NCI-H187 (cell line): ENCODE measurements at places on chromosomes 16 and 17.

DNA sequence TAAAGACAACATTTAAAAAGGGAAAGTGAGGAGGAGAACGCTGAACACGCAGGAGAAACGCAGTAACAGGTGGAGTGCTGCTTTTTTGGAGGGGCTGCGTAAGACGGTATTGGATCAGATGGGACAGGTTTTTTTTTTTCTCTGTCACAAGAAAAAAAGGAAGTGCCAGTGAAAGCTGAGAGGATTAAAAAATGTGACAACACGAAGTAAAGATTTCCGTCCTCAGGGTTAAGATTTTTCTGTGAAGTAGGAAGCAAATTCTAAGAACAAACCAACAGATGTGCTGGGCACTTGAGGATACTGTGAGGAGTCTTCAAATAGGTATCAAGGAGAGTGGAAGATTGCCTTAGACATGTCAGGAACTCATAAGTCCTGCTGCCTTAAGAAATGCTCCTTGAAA lies 5.8 kb upstream of the ABCA9 start:
- no peak for DNase-seq

- DNase-seq = no peak
Observed at GRCh38 chr17:50514936-50515702, 6.9 kb downstream of the MYCBPAP start.

GRCh38 chr16:22318690-22319358 lies 21.6 kb downstream of the POLR3E start:
- no peak for DNase-seq

GRCh38 chr16:49544828-49545227 lies 171.2 kb downstream of the C16orf78 start:
- DNase-seq = no peak

GRCh38 chr17:70920416-70920815 lies 751.1 kb downstream of the KCNJ2 start:
- DNase-seq = no peak

GRCh38 chr16:67161595-67162058 lies 1.9 kb downstream of the FBXL8 start:
- no peak for DNase-seq

- DNase-seq = no peak
Observed at GRCh38 chr17:35664685-35665084, 66.8 kb upstream of the RASL10B start.

DNA sequence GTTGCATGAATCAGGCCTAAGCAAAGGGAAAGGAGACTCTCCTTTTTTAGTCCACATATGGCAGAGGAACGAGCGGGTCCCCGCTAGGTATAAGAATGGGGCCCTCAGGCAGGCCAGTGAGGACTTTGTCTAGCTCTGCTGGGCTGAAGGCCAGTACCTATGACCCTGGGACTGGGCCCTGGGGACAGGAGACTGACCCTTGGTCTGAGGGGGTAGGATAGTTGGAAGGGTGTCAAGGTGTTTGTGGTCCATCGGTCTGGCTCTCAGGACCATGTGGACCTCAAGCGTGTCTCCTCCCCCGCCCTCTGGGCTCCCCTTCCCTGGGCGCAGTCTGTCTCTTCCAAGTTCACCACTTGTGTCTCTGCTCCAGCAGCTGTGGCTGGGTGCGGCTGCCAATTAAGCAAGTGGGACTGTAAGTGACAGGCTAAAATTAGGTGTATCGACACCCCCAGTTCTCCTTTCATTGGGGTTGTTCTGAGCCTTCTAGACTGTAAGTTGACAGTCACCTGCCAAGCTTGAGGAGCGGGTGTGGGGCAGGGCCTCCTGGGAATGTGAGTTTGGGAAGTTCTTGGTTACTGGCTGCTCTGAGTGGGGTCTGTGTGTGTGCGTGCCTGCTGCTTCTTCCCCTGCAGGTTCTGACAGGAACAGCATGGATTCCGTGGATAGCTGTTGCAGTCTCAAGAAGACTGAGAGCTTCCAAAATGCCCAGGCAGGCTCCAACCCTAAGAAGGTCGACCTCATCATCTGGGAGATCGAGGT lies 24.5 kb downstream of the AKAP1 start:
- peak; percentile 12 for DNase-seq

DNA sequence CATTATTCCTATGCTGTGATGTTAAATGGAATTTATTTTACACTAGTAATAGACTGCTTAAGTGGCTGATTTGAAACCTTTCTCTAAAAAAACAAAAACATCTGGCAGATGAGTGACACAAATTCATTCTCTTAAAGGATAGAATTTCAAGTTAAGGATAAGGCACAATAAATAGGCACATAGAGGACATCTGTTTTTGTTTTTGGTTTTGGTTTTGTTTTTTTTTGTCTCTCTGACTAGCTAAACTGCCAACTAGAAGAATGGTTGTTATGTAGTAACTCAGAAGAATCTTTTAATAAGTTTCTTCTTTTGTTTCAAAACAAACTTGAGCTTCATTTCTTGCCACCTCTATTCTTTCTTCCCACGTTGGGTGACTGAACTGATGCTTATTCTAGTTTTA lies 5.1 kb upstream of the VPS4A start:
- no peak for DNase-seq
